Heart right ventricle (tissue), 16 donors: ENCODE measurements at places on chromosomes 2 and 18.
A peak's percentile ranks its signal among the peaks of the same experiment; 100 is the strongest.

GRCh38 chr2:7452110-7452876, 535.1 kb downstream of the RNF144A start:
- no peaks in the 10 kb centered on the region for H3K36me3 ChIP-seq
- peak overlapping the region; percentile 48 for H3K27ac ChIP-seq
- H3K4me1 ChIP-seq: no peaks in the 10 kb centered on the region
- DNase-seq: no peak
- no peaks in the 10 kb centered on the region for H3K27me3 ChIP-seq
- H3K4me3 ChIP-seq: no peak overlapping the region

DNA sequence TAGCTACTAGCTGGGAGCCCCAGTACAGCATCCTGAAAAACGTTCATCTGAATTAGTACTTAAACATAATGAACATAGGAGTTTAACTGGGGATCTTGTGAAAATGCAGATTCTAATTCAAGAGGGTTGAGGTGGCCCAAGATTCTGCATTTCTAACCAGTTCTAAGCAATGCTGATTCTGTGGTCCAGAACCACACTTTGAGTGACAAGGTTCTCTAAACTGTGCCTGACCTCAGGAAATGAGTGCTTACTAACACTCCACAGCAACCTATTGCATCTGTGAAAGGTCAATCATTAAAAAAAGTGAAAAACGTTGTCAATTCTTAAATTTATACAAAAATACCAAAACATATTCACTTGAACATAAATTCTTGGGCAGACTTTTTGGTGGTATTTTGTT, 157.1 kb upstream of the ZFP36L2 start:
- no peaks in the 10 kb centered on the region for H3K36me3 ChIP-seq
- H3K4me1 ChIP-seq: peaks cover 3% of the 10 kb centered on the region
- DNase-seq: no peak
- no peak overlapping the region for H3K27ac ChIP-seq
- no peaks in the 10 kb centered on the region for H3K27me3 ChIP-seq

DNA sequence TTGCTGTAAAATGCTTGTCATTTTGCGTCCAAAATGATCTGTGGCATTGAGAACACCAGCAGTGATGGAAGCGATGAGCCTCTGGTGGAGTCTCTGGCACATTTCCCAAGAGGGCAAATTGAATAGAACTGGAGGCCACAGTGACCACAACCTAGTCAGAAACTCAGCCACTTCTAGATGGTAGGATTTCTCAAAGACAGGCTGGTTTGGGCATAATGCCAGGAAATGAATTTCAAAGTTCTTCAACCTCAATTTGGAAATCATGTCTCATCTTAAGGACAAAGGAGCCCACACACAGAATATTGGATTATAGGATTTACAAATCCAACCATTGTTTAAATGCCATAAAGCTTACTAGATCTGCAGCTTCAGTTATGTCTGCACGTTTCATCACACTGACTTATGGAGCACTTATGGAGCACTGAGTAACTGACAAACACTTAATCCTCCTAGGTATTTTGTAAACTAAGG, 132.1 kb downstream of the COL6A3 start:
- H3K27ac ChIP-seq: peak overlapping the region; percentile 81
- H3K36me3 ChIP-seq: no peaks in the 10 kb centered on the region
- H3K27me3 ChIP-seq: no peaks in the 10 kb centered on the region
- no peak overlapping the region for H3K4me3 ChIP-seq
- no peak for DNase-seq
- H3K4me1 ChIP-seq: no peaks in the 10 kb centered on the region

GRCh38 chr2:141611176-141611571, 519.6 kb downstream of the LRP1B start:
- no peak overlapping the region for H3K4me3 ChIP-seq
- H3K27me3 ChIP-seq: no peaks in the 10 kb centered on the region
- no peak for DNase-seq
- H3K36me3 ChIP-seq: no peaks in the 10 kb centered on the region
- H3K4me1 ChIP-seq: no peaks in the 10 kb centered on the region

DNA sequence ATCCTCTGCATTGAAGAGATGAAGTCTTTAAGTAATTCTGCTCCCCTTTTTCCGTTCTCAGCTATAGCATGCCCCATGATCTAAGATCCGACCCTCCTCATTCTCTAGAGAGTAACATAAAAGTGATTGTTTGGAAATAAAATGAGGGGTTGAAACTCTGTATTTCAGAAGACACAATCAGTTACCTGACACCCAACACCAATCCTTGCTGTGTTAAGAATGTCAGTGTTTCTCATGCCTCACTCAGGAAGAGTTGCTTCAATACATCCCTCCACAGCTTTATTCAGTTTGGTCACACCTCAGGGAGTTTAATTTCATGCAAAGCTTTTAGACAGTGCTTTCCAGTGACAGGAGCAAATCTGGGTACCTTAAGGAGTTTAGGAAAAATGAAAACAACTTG, 49.9 kb upstream of the RBBP8 start:
- no peak for DNase-seq
- no peak overlapping the region for H3K27ac ChIP-seq
- no peak overlapping the region for H3K4me3 ChIP-seq
- H3K4me1 ChIP-seq: no peaks in the 10 kb centered on the region

DNA sequence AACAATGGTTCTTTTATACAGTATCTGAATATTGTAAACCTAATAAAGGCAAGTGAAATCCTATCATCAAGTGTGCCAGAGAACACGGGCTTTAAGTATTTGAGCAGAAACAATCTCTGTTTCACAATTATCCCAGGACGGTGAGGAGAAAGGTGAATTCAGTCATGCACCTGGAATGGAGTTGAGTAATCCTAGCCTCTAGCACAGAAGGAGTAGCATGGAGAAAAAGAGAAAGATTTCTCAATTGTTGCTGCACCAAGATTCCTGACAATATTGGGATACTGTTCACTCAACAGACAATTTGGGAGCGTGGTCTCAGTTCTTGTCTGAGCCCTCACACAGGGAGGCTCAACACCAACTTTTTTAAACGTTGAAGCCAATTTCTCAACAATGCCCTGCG, 510.6 kb downstream of the SOX11 start:
- H3K4me1 ChIP-seq: no peaks in the 10 kb centered on the region
- H3K27ac ChIP-seq: no peak overlapping the region
- no peak overlapping the region for H3K4me3 ChIP-seq
- H3K27me3 ChIP-seq: no peaks in the 10 kb centered on the region
- no peaks in the 10 kb centered on the region for H3K36me3 ChIP-seq
- DNase-seq: no peak

DNA sequence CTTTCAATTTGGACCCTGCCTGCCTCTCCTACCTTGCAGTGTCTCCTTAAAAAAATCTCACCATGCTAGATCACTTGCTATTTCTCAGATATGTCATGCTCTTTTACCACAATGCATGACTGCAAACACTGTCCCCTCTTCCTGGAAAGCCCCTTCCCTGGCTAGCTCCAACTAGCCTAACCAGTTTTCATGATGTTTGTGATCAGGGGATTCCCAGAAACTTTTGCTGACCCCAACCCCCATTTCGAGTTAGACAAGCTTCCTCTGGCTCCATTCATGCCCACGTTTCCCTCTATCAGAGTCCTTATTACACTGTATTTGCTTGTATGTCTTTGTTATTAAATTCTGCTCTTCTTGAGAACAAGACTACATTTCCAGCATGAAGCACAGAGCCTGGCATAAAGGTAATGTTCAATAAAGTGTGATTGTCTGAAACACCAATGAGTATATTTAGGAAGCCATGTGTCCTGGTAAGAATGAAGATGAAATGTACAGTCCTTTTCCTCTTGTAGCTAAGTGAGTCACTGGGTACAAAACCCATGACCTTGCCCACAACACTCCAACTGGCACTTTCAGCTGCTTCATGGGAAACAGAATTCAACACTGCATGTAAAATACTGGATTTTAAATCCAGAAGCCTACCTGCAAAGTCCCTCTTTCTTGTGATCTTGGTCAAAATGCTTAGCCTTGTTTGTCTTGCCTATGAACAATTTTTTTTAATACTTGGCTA, 62.0 kb upstream of the ATL2 start:
- H3K4me3 ChIP-seq: no peak overlapping the region
- H3K27ac ChIP-seq: no peak overlapping the region
- H3K27me3 ChIP-seq: no peaks in the 10 kb centered on the region
- H3K4me1 ChIP-seq: peaks cover 25% of the 10 kb centered on the region
- no peak for DNase-seq
- no peaks in the 10 kb centered on the region for H3K36me3 ChIP-seq

- no peaks in the 10 kb centered on the region for H3K36me3 ChIP-seq
- H3K4me3 ChIP-seq: no peak overlapping the region
- DNase-seq: no peak
- H3K27me3 ChIP-seq: no peaks in the 10 kb centered on the region
Measured at GRCh38 chr18:35171315-35171987, 69.4 kb upstream of the ZNF397 start.

DNA sequence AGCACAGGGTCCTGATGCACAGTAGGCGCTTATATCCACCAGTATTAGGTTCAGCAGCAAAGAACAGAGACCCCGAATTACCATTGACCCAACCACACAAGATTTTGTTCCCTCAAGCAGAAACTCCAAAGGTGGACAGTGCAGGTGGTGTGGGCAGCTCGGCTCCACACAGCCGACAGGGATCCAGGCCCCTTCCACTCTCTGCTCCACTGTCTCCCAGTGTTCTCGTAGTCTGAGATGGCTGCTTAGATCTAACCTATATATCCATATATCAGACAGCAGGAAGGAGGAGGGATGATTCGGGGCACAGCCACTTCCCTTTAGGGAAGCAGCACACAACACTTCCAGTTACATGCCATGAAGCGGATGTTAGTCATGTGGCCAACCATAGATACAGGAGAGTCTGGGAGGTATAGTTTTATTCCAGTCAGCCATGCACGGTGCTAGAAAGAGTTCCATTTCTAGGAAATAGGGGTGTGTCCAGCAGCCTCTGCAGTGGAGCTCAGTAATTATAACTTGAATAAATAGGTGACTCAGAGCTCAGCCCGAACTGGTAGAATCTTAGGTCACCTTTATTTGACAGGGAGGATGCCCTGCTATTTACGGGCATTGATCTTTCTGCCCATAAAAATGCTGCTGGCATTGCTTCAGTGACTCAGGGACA, 158.9 kb downstream of the TWIST2 start:
- no peak overlapping the region for H3K4me3 ChIP-seq
- DNase-seq: no peak
- no peak overlapping the region for H3K27ac ChIP-seq
- peaks cover 58% of the 10 kb centered on the region for H3K27me3 ChIP-seq
